ENCODE measurements at places on chromosomes 7 and 10.

GRCh38 chr7:66099551-66100407 is 14.9 kb upstream of the CRCP start:
- peak; percentile 38 for DNase-seq

GRCh38 chr10:57333880-57334279 is 933.8 kb downstream of the IPMK start:
- DNase-seq, result no peak

DNA sequence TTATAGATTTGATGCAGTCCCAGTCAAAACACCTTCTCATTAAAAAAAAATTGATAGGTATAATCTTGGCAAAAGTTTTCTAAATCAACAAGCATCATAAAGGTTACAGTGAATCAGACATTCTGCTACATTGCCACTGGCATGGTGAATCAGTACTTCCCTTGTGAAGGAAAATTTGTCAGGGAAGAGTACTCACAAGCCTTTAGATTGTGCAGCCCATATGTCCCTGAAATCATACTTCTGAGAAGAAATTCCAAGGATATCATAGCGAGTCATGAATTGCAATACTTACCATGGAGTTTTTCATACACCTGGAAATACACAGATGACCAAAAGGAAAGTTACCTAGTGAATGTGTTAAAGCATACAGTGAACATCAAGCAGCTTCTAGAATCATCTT is 17.2 kb downstream of the VSTM2A start:
- no peak for DNase-seq

DNA sequence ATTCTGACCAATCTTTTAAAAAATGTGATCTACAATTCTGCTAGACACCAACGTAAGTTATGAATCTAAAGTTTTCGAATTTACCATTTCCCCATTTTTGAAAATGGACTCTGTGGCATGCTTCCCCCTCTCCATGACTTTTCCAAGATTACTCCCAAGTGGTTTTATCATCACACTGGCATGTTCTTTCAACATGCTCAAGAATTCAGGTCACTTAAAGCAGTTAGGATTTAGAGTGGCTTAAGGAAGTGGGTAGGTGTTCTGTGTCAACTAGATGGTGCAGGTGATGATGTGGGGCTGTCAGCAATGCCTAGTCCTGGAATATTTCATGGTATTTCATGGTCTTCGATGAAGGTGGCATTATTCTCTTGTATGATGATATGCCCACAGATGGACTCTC is 164.0 kb upstream of the ASAH2 start:
- no peak for DNase-seq

DNA sequence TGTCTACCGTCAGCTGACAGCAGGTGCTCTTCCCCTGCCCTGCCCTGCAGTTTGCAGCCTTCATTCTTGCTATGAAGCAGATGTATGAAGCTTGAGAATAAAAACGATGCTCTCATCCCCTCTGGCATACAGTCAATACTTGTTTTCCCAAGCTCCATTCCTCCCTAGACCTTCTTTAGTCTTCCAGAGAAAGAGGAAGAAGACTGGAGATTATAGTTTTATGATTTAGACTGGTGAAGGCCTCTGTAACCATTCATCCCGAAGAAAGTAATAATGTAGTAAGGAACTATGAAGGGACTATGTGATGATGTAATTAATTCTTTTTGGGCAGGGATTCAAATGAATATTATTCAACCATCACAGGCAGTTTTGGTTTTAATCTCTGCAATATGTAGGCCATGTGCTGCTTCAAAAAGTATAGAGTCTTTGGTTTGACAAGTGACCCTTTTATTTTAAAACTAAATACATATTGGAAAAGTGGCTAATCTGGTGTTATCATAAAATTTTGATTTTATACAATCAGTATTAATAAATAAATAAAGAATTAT is 242.4 kb upstream of the KIAA1217 start:
- no peak for DNase-seq

GRCh38 chr10:21285742-21286331 is 239.6 kb downstream of the SKIDA1 start:
- no peak for DNase-seq

DNA sequence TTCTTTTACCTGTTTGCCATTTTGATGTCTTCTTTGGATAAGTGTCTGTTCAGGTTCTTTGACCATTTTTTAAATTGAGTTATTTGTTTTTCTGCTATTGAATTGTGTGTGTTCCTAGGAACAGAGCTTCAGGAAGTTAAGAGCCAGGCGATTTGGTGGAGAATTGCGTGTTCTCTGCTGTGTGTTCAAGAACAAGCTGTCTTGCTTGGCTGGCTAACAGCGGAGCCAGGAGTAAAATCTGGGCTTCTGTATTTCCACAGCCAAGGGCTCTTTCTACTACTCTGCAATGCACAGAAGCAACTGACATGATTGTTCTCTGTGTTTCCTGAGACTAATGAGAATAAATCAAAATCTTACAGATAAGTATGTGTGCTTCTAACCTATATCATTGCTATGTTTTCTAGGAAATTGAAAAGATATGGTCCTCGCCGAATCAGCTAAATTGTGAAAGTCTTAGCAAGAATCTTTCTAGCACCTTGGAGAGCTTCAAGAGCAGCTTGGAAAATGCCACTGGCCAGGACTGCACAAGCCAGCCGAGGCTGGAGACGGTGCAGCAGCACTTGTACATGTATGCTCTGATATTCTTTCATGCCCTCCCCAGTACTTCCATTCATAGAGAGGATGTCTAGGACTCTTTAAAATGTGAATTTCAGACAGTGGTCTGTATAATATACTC is 124.2 kb downstream of the ABCA13 start:
- no peak for DNase-seq

GRCh38 chr10:28763471-28764170 is 86.3 kb downstream of the BAMBI start:
- DNase-seq, result no peak

GRCh38 chr7:143416565-143417149 is 8.0 kb upstream of the EPHA1 start:
- peak; percentile 48 for DNase-seq
